Stimulated activated CD8-positive, alpha-beta memory T cell treated with anti-CD3 and anti-CD28 coated beads, Interleukin-12 subunit alpha, Interleukin-12 subunit beta, amount 100 ng/mL, for 1 hour (primary cell): ENCODE measurements at places on chromosomes 12 and 14.

- no peak for DNase-seq
These were observed 2.4 kb upstream of the GPR65 start for GRCh38 chr14:88002421-88003075.

DNA sequence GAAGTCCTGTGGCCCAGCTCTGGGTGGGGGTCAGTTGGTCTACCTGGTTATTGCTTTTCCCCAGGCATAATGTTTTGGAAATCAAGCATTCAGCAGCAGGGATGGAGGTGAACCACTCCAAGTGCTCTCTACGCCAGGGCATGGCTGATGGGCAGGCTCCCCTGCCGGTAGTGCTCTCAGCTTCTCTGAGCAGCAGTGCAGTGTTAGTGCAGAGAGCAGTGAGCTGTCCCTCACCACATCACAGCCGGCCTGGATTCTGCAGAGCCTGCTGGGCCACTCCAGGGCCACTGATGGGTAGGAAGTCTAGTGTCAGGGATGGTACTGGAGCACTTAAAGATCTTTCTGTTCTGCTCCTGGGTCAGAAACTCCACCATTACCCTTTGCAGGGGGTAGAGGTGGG lies 151.1 kb downstream of the CALM1 start:
- no peak for DNase-seq

- no peak for DNase-seq
These were observed 265.0 kb downstream of the DUSP6 start for GRCh38 chr12:89087149-89087825.

DNA sequence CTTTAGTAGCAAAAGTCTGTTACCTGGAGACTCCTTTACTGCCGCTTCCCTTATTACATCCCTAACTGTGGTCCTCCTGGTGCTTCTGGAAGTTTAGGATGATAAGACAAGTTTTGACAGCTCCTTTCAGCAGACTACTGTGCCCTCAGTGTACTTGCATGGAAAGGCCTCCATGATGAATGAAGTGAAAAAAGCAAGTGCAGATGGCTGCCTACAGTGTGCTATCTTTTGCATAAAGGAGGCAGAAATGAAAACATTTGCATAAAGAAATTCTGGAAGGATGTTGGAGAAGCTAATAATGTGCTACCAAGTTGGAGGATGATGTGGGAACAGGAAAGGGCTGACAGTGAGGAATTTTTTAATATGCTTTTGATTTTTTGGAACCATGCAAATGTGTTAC lies 4.5 kb downstream of the TCTN2 start:
- no peak for DNase-seq

GRCh38 chr12:14307004-14307403 lies 58.5 kb upstream of the ATF7IP start:
- no peak for DNase-seq

- DNase-seq = no peak
These were observed 19.6 kb upstream of the P2RX7 start for GRCh38 chr12:121113057-121113456.

- DNase-seq = no peak
These were observed 1387.5 kb downstream of the LRFN5 start for GRCh38 chr14:42994051-42994736.

GRCh38 chr12:41681898-41682297 lies 462.8 kb downstream of the GXYLT1 start:
- DNase-seq = no peak

DNA sequence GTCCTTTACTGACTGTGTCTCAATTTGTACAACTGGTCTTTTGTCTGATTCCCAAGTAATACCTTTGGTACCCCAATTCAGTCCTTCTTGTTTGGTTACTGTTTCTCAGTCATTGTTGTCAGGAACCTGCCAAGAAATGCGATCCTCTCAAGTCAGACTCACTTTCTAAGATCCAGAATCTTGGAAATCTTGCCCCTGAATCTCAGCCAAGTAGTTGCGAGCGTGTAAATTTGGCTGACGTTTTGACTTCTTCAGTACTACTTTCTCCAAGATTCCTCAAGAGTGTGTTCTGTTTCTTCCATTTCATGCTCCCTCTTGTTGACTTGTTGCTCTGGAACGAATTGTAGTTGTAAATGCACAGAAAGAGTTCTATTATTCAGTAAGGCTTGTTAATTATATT lies 114.0 kb downstream of the MSRB3 start:
- no peak for DNase-seq
